ENCODE measurements at places on chromosomes 16 and 17. TPM values are rescaled to one million over a fixed set of nuclear protein-coding genes. Genes with fewer than 3 reads are reported as not detected.

Gene KRTAP4-3
- not detected for total RNA-seq

DNA sequence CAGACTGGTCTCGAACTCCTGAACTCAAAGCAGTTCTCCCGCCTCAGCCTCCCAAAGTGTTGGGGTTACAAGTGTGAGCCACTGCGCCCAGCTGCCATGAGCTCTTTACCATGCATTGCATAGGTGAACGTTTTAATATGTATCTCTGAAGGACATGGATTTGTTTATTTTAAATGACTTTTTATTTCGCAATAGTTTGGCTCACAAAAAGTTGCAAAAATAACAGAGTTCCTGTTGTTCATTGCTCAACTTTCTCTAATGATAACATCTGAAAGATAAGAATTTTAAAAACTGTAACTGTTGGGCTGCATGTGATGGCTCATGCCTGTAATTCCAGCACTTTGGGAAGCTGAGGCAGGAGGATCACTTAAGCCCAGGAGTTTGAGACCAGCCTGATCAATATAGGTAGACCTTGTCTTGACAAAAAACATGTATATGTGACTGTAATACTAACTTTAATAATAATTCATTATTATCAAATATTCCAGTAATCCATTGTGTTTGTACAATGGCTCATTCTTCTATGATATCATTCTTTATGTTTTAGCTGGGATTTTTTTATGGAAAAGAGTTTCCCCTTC lies 80.1 kb downstream of the ABCC1 start:
- H3K4me1 ChIP-seq = peaks cover 19% of the 10 kb centered on the region
- peaks cover 27% of the 10 kb centered on the region for H3K36me3 ChIP-seq
- H3K4me3 ChIP-seq = no peak overlapping the region

DNA sequence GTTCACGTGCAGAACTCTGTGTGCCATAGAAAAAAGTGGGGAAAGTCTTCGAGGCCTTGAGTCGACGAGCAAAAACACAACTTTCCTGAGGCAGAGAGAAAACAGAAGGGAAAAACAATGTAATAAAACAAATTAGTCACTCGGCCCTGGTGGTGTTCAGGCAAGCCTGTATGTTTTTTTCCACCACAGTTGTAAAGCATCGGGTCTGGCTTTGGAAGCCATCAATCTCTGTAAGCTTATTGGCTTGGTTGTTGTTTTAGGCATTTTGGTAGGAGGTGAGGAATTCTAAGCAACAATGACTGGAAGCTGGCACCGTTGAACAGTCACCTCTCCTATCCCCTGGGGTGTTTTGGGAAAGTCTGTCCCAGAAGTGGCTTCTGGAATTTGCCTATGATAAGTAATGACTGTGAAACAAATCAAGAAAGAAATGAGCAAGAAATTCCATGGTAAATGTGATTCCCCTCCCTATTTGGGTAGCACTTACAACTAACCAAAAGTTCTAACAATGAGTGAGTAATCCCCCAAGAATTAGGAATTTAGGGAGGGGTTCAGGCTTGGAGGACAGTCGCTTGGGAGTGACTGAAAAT lies 2.8 kb downstream of the CDH13 start:
- H3K4me1 ChIP-seq = peaks cover 51% of the 10 kb centered on the region
- H3K4me3 ChIP-seq = peak overlapping the region; percentile 82
- peak overlapping the region; percentile 96 for H3K27ac ChIP-seq
- peak; percentile 72 for DNase-seq
- no peaks in the 10 kb centered on the region for H3K36me3 ChIP-seq

DNA sequence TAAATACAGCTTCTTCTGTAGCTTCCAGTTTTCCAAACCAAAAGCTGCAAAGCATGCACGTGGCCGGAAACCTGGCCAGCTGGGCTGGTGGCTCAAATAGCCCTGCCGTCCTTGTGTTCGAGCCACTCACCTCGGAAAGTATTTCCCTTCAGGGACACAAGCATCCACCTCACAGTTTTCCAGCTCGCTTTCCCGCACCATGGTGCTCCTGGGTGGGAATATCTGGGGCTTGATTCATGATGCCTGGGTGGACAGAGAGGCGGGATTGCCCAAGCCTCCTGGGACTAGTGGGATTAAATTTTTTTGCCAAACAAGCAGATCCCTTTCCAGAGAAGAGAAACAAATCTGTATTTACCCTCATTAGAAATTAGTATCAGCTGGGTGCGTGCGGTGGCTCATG lies 7.1 kb upstream of the MVD start:
- H3K4me1 ChIP-seq = no peaks in the 10 kb centered on the region
- H3K36me3 ChIP-seq = no peaks in the 10 kb centered on the region
- H3K27me3 ChIP-seq = no peaks in the 10 kb centered on the region

DNA sequence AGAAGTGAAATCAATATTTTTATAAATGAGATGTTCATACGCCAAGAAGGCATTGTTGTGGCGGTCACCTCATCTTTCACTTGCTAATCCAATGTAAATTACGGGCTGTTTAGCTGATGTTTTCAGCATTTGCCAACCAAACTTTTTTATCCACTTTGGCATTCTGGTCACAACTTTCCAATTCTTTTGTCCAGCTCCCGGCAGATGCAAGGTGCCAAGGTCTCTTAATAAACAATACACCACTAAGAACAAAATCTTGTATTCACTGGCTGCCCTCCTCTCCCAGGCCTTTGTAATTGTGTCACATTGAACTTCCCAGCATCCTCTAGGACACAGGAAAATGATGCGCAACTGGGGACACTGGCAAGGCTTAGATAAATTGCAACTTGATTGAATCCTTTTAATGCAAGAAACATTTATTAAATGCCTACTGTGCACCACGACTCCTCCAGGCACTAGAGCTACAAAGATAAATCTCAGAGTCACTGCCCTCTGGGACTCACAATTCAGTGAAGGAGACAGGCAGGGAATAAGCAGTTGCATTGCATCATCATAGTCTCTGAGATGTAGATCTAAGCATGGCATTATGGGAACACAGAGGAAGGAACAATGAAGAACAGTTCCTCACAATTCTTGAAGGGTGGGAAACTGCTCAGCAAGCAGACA lies 165.4 kb upstream of the C16orf82 start:
- no peaks in the 10 kb centered on the region for H3K4me1 ChIP-seq
- H3K36me3 ChIP-seq = no peaks in the 10 kb centered on the region
- no peak overlapping the region for H3K27ac ChIP-seq
- H3K27me3 ChIP-seq = no peaks in the 10 kb centered on the region
- DNase-seq = no peak
